ENCODE measurements at places on chromosomes 5 and 9.

DNA sequence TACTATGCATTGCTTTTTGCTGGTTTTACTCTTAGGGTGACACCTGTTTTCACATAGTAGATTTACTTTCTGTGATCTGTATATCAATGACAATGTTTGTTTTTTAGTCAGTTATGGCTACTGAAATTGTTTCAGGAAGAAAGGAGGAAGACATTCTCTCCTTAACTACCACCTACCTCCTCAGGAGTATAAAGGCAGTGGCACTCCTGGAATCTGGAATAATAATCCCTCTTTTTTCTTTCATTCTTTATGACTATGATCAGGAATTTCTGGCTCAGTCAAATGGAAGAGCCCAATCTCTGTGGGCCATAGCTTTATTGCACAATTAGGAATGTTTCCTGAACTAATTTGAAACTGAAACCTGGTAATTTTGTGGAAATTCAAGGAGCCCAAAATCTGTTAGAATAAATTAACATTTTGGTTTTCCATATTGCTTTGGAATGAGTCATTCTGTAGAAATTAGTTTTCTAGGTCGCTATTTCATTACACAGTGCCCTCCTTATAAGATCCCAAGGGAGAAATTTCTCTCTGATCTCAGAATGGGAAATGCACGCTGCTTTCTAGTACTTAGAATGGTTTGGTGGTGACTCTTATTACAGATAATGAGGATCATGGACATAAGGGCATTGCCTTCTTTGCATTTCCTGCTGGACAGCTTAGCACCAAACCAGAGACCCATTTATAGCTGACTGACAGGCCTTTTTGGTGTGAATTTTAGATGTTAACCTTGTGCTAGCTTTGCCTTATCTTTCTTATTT is 95.3 kb upstream of the VLDLR start:
- peak; percentile 13 for DNase-seq

DNA sequence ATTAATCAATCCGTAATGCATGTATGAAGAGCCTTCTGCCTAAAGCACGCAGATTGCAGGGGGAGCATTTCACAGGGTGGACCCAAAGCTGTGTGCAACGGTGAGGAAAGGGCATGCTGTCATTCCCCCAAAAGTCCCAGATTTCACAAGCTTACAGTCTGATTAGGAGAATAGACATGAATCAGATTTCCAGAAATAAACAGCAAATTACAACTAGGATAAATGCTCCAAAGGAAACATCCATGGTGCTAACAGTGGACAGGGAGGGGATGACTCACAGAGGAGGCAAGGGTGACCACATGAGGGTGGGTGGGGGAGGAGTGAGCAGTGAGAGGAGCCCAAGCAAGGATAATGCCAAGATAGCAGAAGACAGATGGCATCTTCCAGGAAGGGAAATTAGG is 258.4 kb upstream of the TAS2R1 start:
- peak; percentile 84 for DNase-seq

DNA sequence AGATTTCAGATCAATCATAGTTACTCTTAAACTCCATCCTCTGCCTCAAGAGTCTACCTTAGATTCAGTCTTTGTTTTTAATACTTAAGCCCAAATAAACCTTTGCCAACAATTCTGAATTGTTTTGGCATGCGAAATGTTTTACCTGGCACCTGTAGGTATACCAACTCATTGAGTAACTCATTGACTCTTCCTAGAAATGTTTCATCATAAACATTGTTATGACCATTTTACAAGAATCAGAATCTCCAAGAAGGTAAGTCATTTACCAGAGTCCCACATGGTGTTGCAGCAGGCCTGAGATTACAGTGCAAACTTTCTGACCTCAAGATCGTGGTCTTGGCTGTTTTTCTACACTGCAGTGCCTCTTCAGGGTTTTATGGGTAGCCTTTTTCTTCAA is 750.4 kb downstream of the BRINP1 start:
- DNase-seq = no peak

GRCh38 chr9:14511452-14511851 is 181.8 kb downstream of the ZDHHC21 start:
- DNase-seq = no peak

GRCh38 chr5:334903-335739 is 13.6 kb downstream of the AHRR start:
- no peak for DNase-seq

DNA sequence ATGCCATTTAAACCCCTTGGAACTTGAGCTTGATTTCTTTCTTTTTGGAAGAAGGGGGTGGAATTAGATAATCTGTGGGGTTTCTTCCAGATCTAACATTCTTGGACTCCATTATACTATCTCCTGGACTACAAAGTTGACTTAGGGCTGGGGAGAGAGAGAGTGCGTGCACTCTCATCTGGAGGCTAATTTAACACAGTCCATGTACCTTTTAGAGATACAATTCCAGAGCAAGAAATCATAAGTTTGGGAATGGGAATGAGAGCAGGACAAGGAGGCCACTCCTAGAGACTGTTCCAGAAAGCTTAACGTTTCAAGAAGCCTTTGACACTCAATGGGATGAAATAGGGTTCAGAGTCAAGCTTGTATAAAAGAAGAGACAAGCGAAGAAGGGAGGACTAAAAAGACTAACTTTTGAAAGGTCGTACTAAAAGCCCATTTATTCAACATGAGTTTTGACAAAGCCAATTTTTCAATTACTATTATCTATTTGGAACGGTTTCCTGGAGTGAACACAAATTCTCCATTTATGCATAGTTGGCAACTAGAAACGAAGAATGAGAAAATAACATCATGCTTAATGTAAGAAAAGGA is 83.4 kb downstream of the ACTL7B start:
- DNase-seq = no peak

GRCh38 chr5:32076699-32077695 is 97.1 kb downstream of the GOLPH3 start:
- DNase-seq = peak; percentile 57

- no peak for DNase-seq
These were observed 867 bp downstream of the SYK start for GRCh38 chr9:90802386-90802985.

GRCh38 chr5:154844809-154845208 is 5.6 kb downstream of the FAXDC2 start:
- DNase-seq = no peak

DNA sequence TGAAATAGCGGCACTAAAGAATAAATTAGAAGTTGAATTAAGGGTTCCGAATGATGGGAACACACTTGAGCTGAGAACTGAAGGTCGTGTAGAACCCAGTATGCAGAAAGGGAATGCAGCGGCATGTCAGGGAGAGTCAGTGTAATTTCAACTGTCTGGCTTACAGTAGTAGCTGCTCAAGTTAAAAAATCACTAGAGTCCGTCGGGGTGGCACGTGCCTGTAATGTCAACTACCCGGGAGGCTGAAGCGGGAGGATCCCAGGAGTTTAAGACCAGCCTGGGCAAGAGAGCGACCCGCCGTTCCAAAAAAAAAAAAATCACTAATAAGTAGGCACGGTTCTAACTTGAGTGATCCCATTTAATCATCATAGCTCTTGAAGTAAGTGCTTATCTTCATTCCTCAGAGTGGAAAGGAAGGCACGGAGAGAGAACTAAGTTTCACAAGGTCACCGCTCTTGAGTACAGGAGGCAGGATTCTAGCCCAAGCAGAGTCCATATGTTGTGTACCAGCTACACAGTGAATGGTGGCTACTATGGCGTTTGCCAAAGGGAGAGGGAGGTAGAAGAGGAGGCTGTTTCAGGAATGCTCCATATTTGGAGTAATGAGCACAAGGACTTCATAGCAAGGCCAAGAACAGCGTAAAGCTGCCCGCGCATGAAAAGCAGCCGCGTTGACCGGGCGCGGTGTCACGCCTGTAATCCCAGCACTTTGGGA is 831 bp downstream of the RMRP start:
- DNase-seq = no peak

- DNase-seq = peak; percentile 84
These were observed at the start of gene ACTBL2 for GRCh38 chr5:57482671-57483106. TSS of gene ACTBL2 (minus strand) at chr5:57482811. CDS start at chr5:57482707, 104 bp downstream.

- peak; percentile 69 for DNase-seq
These were observed 21.0 kb upstream of the CDK7 start for GRCh38 chr5:69213513-69214215.

GRCh38 chr5:1052641-1053390 is 44.2 kb downstream of the NKD2 start:
- DNase-seq = no peak

GRCh38 chr5:523441-524222 is 617 bp downstream of the SLC9A3 start:
- DNase-seq = no peak

GRCh38 chr9:131977109-131977838 is 102.4 kb downstream of the MED27 start:
- DNase-seq = no peak

GRCh38 chr9:76676857-76677256 is 87.4 kb upstream of the PCA3 start:
- no peak for DNase-seq

DNA sequence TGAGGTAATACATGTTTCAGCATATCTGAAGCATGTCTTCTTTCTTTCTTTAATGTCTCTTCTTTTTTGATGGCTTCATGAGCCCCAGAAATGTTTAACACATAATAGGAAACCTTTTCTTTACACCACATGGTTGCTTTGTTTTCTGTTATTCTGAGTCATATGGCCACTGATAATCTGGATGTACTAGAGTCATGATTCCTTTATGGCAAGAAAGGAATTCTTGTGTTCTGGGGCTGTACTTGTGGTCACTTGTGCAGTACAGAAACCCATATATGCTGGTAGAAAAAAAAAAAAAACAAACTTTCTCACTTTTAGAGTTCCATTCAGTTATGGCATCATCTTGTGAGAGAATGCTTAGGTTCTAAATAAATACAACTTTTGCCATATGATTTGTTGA is 1669.3 kb upstream of the CDH9 start:
- DNase-seq = peak; percentile 18

DNA sequence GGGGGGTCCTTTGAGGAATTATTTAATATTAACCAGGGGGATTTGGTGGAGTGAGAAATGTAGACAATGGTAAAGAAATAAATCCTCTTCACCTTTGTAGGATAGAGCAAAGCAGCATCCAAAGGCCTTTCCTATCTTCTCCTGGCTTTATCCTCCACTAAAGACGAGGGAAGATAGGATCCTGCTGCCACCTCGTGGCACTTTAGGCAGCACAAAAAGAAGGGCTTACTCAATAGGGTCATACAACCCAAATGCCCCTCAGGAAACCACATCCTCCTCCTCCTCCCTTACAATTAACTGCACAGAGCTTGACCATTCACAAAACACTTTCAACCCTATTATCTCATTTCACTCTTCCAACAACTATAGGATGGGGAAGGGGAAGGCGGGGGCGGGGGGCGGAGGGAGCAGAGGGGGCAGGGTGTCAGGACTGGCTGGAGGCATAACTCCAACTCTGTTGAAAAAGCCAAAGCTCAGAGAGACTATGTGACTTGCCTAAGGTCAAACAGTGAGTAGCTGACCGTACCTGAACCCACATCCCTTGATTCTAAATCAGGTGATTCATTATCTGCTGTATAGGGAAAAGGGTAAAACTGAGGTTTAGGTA is 45.4 kb upstream of the MYOT start:
- DNase-seq = peak; percentile 22

GRCh38 chr9:97752274-97752673 is 55.1 kb upstream of the XPA start:
- DNase-seq = no peak

DNA sequence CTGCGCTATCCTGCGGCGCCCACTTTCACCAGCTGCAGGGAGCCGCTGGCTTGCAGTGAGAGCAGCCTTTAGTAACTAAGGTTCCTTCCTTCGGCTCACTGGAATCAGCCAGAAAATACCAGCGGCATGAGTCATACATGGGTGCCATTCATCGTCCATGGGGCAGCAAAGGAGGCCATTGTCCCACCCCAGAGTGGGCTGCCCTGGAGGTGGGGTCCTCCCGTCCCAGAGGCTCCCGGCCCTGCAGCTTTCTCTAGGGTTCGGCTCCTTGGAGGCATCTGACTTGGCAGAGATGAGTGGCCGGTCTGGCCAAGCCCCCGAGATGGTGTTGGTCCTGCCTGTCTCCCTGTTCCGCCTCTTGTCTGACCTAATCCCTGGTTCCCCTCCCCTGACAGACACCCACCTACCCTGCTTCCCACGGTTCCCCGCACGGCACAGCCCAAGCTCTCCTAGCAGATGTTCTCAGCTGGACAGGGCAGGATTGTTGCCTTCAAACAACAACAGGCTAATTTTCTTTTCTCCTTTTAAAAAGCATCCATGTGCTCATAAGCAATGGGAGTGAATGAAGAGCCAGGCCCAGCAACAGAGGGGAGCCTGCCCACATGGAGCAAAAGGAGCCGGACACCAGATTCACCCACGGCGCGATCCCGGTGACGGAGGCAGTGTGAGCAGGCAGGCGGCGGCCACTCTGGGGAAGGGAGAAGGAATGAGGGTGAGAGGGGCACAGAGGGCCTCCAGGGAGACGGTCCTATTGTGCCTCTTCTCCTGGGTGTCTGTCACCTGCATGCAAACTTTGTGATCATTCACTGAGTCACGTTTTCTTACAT is 97.0 kb upstream of the COL5A1 start:
- peak; percentile 81 for DNase-seq

DNA sequence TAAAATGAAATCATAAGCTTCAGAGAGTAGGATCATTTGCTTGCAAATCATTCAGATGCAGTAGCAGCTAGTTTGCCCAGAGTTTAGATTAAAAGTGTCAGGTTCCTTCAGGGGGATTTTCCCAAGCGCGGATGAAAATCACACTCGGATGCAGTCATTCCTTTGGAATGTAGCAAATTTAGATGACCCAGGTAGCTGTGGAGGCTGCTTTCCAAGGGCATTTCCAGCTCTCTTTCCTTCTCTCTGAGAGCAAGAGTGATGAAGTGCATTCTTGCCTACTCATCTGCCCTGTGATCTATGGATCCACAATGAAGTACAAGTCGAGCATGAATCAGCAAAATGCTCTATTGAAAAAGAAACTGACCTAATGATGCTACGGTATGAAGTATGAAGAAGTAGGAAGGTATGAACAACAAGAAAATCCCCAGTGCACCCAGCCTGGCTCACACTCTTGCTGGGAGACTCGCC is 200.2 kb downstream of the PLK2 start:
- peak; percentile 94 for DNase-seq

- peak; percentile 39 for DNase-seq
These were observed 14.8 kb downstream of the NCS1 start for GRCh38 chr9:130186839-130187522.

- DNase-seq = no peak
These were observed 18.5 kb downstream of the MRPL36 start for GRCh38 chr5:1781107-1781506.

DNA sequence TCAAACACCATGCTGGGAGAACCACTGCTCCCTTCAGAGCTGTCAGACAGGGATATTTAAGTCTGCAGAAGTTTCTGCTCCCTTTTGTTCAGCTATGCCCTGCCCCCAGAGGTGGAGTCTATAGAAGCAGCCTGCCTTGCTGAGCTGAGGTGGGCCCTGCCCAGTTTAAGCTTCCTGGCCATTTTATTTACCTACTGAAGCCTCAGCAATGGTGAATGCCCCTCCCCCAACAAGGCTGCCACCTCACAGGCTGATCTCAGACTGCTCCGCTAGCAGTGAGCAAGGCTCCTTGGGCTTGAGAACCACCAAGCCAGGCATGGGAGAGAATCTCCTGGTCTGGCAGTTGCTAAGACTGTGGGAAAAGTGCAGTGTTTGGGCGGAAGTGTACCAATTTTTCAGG is 205.5 kb upstream of the PTGER4 start:
- no peak for DNase-seq

GRCh38 chr9:98515506-98516204 is 193.1 kb downstream of the GABBR2 start:
- no peak for DNase-seq

- peak; percentile 100 for DNase-seq
These were observed 12.5 kb downstream of the ABL1 start for GRCh38 chr9:130847306-130848217.

Data from fibroblast of skin of right quadriceps (primary cell).